Neural crest cell (in vitro differentiated cells): ENCODE measurements at places on chromosomes 5 and 9. TPM values are rescaled to one million over a fixed set of nuclear protein-coding genes. Genes with fewer than 3 reads are reported as not detected.

Gene UGT3A1
- total RNA-seq: not detected in 2 replicates

Gene SPATA31D4
- not detected in 2 replicates for total RNA-seq

Gene PAEP
- not detected in 2 replicates for total RNA-seq

Gene ITK
- not detected in 2 replicates for total RNA-seq

Gene MEIKIN
- not detected in 2 replicates for total RNA-seq

- no peak overlapping the region for H3K4me3 ChIP-seq
- no peaks in the 10 kb centered on the region for H3K4me1 ChIP-seq
- DNase-seq: no peak
- peaks cover 11% of the 10 kb centered on the region for H3K36me3 ChIP-seq
Measured at GRCh38 chr9:108919517-108919916, 14.4 kb downstream of the ELP1 start.

DNA sequence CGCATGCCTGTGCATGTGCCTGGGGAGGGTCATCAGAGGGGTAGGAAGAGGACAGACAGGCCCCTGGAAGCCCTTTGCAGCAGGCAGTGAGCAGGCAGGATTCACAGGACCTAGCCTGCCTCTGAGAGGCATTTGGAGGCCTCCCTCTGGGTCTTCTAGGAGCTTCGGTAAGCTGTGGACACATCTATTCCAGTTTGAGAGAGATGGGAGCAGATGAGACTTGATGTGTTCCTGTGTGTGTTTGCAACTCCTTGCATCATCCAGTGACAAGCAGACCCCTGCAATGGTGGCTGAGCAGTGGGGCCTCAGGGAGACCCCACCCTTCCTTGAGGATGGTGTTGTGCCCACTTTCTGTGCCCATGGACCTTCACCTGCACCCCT lies 64.0 kb downstream of the GADD45G start:
- H3K27me3 ChIP-seq: peaks cover 74% of the 10 kb centered on the region
- H3K4me3 ChIP-seq: no peak overlapping the region
- peaks cover 2% of the 10 kb centered on the region for H3K36me3 ChIP-seq
- no peak overlapping the region for H3K27ac ChIP-seq

- peak overlapping the region; percentile 24 for H3K27ac ChIP-seq
- H3K4me1 ChIP-seq: peaks cover 73% of the 10 kb centered on the region
- no peaks in the 10 kb centered on the region for H3K27me3 ChIP-seq
- H3K36me3 ChIP-seq: peaks cover 7% of the 10 kb centered on the region
Measured at GRCh38 chr9:79581794-79582193, 10.0 kb downstream of the TLE4 start.

DNA sequence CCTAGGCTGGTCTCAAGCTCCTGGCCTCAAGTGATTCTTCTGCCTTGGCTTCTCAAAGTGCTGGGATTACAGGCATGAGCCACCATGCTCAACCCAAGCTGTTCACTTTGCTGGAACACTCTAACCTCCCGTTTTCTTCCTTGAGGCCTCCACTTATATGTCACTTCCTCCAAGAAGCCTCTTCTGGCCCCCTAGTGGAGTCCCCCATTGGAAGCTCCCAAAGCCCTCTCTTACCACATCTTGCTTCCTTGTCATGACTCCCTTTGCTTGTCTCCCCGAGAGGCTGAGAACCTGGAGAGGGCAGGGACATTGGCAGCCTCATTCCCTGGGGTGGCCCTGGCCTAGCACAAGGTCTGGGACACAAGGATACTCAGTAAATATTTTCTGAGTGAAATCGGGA lies 80.8 kb downstream of the PDE6A start:
- no peaks in the 10 kb centered on the region for H3K4me1 ChIP-seq
- H3K27ac ChIP-seq: no peak overlapping the region
- H3K27me3 ChIP-seq: no peaks in the 10 kb centered on the region
- H3K36me3 ChIP-seq: no peaks in the 10 kb centered on the region
- no peak for DNase-seq
- H3K4me3 ChIP-seq: no peak overlapping the region

GRCh38 chr9:94654165-94654894 lies 15.0 kb upstream of the FBP1 start:
- peaks cover 23% of the 10 kb centered on the region for H3K4me1 ChIP-seq
- H3K36me3 ChIP-seq: no peaks in the 10 kb centered on the region
- no peaks in the 10 kb centered on the region for H3K27me3 ChIP-seq
- no peak overlapping the region for H3K4me3 ChIP-seq

- H3K4me1 ChIP-seq: no peaks in the 10 kb centered on the region
- no peak overlapping the region for H3K4me3 ChIP-seq
- no peaks in the 10 kb centered on the region for H3K27me3 ChIP-seq
- no peak overlapping the region for H3K27ac ChIP-seq
- no peak for DNase-seq
Measured at GRCh38 chr9:113417370-113417769, 6.8 kb downstream of the C9orf43 start.
